ENCODE measurements at places on chromosomes 11 and 22.

GRCh38 chr11:116272181-116272789, 500.5 kb downstream of the BUD13 start:
- no peak for ATAC-seq

- ATAC-seq: no peak
These were observed 2025.0 kb downstream of the LRRC4C start for GRCh38 chr11:39434466-39434865.

DNA sequence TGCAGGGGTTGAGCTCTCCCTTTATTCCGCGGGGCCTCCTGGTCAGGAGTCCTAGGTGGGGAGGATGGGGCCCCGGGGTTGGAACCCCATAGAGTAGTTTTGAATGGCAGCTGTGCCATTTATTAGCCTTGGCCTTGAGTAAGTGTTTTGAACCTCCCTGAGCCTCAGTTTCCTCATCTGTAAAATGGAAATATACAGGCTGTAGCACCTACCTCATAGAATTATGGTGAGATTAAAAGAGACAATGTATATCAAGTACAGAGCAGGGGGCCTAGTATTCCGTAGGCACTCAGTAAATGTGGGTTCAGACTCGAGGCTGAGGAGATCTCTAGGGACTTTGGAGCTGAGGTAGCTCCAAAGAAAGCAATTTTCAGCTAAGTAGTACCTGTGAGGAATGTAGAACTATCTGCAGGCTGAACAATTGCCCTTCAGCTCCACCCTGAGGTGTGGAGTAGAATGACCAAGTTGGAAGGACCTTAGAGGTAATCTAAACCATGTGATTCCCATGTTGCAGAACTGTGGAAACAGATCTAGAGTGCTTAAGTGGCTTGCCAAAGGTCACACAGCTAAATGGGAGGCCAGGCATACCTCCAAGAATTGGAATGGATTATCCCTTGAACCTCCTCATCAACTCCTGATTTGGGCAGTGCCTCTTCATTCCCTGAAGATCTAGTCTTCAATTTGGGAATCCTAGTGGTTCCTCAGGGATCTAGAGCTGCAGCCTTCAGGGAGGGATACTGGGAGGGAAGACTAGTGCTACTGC, 682 bp downstream of the PGAP2 start:
- no peak for ATAC-seq

- ATAC-seq: no peak
These were observed 4.0 kb downstream of the RPL3 start for GRCh38 chr22:39315389-39315788.

GRCh38 chr11:66221012-66221411, 47.4 kb upstream of the RAB1B start:
- no peak for ATAC-seq

DNA sequence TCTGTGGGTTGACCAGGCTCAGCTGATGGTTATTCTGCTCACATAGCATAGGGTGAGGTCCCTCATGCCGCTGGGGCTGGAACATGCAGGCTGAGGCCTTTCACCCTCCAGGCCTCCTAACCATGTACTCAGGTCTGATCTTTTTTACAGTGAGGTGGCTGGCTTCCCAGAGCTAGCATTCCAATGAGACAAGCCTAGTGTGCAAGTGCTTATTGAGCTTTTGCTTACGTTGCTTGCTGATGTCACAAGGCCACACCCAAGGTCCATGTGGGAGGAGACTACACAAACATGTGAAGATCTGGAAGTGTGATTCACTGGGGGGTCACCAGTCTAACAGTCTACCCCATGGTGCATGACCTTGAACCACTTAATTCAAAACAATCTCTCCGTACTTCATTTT, 33.9 kb downstream of the ISX start:
- no peak for ATAC-seq

DNA sequence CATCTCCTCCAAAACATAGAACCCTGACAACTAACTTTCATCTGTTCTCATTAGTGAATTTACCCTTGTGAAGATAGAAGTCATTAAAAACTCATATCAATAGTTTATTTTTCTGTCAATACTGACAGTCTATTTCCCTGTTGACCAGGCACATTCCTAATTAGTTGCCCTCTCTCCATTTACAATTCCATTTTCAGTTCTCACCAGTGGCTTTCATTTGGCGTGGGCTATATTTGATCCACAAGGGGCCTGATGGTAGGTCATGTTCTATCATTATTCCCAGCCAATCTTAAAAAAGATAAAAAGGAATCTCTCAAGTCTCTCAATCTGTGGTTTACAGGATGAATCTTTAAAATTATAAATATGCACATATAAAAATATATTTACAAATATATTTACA, 3.9 kb upstream of the AKIP1 start:
- ATAC-seq: no peak

GRCh38 chr11:125451400-125452124, 44.5 kb downstream of the FEZ1 start:
- peak; percentile 83 for ATAC-seq

DNA sequence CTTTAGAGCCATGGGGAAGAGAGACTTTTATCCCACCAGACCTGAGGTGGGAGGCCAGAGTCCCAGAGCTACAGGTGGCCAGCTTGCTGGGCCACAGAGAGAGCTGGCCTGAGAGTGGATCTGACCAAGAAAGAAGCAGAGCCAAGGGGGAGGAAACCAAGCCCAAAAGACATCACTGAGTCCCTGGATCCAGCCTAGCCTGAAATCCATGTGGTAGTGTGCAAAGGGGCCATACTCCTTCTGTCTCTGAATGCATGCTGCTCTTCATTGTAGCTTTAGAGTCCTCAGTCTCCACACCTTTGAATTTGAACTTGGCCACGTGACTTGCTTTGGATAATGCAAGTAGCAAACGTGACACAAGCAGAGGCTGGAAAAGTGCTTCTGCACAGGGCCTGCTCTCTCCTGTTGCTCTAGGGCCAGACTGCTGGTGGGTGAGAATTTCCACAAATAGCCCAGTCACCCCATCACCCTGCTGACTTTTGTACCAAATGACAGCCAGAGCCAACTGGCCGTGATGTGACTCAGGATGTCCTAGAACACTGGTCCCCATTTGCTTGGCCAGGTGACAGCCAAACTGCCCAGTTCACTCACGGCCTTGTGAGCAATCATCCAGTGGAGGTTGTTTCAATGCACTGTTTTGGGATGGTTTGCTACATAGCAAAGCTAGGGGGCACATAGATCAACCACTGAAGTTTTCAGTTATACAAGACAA, 93.6 kb downstream of the DHCR7 start:
- no peak for ATAC-seq

DNA sequence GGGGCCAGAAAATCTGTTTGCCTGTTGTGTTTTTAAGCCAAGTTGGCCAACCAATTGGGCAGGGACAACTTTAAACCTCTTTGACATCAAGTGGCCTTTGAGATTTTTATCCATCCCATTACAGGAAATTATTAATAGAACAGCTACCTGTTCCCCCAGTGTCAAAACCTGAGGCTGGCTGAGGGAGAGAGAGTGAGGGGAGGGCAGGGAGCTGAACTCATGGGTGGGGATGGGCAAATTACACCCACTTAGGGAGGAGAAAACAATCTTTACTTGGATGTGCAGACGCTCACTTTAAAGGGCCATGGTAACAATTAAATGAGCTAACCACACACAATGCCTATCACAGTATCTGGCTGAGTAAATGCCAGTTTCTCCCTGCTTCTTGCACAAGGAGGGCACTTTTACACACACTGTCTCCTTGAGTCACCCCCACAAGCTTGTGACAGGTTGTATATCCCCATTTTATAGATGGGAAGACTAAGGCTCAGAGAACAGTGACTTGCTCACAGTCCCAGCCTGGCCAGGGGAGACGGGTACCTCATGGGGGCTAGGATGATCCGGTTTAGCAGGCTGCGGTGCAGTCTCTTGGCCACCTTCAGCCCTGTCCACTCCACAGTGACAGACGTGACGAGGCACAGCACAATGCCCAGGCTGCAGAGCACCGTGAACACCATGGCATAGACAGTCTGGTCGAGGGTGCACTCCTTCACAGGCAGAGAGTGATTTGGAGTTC, 17.8 kb upstream of the KCNJ11 start:
- no peak for ATAC-seq

- ATAC-seq: no peak
These were observed 3.5 kb downstream of the CNTF start for GRCh38 chr11:58625826-58626460.

GRCh38 chr11:92558323-92558722, 333.7 kb downstream of the FAT3 start:
- ATAC-seq: peak; percentile 35

GRCh38 chr11:74678591-74679512, 52.4 kb downstream of the CHRDL2 start:
- no peak for ATAC-seq

DNA sequence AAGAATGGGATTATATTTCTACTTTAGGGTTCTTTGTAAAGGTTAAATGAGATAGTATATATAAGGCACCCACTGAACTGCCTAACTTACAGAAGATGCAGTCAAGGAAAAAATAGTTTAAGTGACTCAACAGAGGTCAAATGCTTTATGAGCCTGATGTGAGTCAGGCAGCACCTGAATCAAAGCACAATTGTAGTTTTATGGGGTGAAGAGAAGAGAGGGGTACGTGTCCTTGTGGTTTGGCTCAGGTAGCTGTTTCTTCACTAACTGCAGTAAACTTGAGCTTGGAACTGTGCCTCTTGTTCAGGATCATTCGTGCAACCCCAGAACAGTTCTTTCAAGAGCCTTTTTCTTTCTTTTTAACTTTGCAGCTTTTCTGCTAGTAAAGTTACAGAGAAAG, 125.2 kb upstream of the SPON1 start:
- no peak for ATAC-seq

All from motor neuron (in vitro differentiated cells).